GM04504 (cell line): ENCODE measurements at places on chromosomes 12 and 14.

GRCh38 chr14:28361486-28361885 lies 405.1 kb upstream of the FOXG1 start:
- no peak for DNase-seq

GRCh38 chr14:26174395-26174794 lies 423.4 kb downstream of the NOVA1 start:
- no peak for DNase-seq

GRCh38 chr14:68372368-68372767 lies 420.5 kb downstream of the ZFP36L1 start:
- no peak for DNase-seq

DNA sequence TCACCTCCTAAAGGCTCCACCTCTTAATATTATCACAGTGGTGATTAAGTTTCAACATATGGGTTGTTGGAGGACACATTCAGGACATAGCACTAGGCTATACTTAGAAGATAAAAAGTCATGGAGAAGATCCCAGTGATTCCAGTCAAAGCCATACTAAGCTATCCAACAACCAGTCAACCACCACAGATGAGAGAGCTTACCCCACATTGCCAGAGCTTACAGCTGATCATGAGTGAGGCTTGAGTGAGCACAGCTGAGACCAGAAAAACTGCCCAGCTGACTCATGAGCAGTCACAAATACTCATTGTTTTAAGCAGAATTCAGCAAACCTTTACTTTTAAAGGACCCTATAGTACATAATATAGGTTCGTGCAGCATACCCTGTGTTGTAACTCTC lies 85.1 kb downstream of the DRAM1 start:
- no peak for DNase-seq

DNA sequence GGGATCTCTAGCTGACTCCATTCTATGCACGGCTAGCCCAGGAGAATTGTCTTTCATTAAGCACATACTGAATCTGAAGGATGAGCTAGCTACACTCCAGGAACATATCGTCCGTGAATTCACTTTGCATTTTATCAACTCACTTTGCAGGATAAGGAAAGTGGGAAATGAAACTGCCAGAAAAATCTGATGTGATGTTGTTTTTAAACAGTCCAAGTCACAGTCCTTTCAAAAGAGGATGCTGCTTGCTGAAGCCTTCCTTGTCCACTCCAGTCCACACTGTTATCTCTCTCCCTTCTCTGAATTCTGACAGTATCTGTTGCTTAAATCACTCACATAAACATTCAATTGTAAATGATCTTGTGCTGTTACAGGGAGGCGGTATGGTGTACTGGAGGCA lies 12.7 kb upstream of the TMCC3 start:
- no peak for DNase-seq

- DNase-seq = no peak
These were observed 584 bp downstream of the ACVR1B start for GRCh38 chr12:51951843-51952722.
